ENCODE measurements at places on chromosomes 1 and 21.
A peak's percentile ranks its signal among the peaks of the same experiment; 100 is the strongest.

GRCh38 chr1:84936116-84936810 is 43.3 kb upstream of the LPAR3 start:
- H3K4me3 ChIP-seq = no peak overlapping the region
- H3K27me3 ChIP-seq = no peaks in the 10 kb centered on the region
- no peak for DNase-seq
- H3K27ac ChIP-seq = no peak overlapping the region
- peaks cover 7% of the 10 kb centered on the region for H3K4me1 ChIP-seq

DNA sequence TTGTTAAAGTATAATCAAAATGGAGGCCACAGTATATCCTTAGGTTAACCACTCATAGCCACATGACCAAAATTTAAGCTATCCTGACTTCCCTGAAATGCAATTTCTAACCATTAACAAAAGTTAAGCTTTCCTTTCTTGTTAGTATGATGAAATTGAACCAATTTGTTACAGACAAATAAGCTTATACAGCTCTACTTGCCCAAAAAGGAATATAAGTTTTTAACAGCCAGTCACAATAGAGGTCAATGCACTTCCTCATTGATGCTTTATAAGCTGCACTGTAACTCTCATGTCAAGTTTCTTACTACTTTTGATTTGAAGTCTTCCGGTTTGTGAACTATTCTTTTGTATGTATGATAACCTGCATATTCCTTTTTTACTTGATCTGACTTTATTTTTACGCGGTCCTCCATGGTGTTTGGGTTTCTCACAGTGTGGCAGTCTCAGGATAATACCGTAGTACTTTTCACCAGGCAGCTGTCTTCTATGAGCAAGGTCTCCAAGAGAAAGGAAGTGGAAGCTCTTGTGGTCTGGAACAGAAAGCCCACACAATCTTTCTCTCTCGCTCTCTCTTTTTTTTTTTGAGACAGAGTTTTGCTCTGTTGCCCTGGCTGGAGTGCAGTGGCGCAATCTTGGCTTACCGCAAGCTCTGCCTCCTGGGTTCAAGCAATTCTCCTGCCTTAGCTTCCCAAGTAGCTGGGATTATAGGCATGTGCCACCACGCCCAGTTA is 331.6 kb downstream of the SRGAP2C start:
- no peak for DNase-seq
- no peak overlapping the region for H3K27ac ChIP-seq
- H3K4me3 ChIP-seq = peak overlapping the region; percentile 16
- H3K27me3 ChIP-seq = no peaks in the 10 kb centered on the region
- no peaks in the 10 kb centered on the region for H3K36me3 ChIP-seq

DNA sequence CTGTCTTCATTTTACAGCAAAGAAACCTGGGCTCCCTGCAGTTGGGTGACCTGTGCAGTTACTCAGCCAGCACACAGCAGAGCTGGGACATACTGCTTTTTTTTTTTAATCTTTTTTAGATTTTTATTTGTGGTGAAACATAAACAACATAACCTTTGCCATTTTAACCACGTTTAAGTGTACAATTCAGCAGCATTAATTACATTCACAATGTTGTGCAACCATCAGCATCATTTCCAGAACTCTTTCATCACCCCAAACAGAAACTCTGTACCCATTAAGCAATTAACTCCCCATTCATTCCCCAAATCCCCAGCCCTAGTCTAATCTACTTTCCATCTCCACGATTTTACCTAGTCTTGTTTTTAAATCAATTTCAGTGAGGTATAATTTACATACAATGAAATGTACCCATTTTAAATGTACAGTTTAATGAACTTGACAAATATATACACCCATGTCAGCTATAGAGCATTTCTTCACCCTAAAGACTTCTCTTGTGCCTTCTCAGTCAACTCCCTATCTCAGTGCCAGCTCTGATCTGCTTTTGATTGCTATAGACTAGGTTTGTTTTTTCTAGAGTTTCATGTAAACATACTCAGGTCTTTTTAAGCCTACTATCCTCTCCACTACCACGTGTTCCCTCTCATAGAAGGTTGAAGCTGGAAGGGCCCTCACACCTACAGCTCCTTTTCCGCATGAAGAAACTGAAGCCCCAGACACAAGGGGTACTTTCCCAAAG is 37.8 kb upstream of the C8B start:
- no peak overlapping the region for H3K27ac ChIP-seq
- no peaks in the 10 kb centered on the region for H3K36me3 ChIP-seq
- H3K4me3 ChIP-seq = no peak overlapping the region
- H3K4me1 ChIP-seq = no peaks in the 10 kb centered on the region
- no peak for DNase-seq

DNA sequence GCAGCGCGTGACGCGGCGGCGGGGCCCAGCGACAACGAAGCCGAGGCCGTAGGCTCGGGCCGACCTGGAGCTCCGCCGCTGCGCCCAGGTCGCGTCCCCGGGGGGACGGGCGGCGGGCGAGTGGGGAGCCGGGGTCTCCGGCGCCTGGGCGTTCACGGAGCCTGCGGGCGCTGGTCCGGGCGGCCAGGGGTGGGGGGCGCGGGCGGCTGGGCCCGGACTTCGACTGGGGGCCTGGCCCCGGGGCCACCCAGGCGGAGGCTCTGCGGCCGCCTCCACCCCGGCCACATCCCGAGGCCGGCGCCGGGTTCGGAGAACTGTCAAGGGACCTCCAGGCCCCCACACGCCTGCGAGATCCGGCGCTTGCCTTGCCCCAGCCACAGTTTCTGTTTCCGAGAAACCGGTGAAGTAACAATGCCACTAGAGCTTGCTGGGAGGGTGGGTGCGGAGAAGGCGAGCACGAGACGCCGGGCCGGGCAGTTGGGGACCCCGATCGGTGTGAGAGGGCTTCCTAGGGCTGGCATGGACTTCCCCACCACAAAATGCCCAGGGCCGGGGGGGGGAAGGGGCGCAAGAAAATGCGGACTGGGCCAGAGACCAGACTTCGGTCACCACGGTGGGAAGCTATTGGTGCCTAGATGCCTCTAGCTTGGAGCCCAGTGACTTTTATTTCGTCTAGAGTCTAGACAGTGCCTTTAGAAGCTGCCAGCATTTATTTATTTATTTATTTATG is 501 bp downstream of the FBXO6 start:
- H3K4me1 ChIP-seq = peaks cover 9% of the 10 kb centered on the region
- peak overlapping the region; percentile 73 for H3K27ac ChIP-seq
- no peak for DNase-seq
- peaks cover 8% of the 10 kb centered on the region for H3K36me3 ChIP-seq
- no peaks in the 10 kb centered on the region for H3K27me3 ChIP-seq

DNA sequence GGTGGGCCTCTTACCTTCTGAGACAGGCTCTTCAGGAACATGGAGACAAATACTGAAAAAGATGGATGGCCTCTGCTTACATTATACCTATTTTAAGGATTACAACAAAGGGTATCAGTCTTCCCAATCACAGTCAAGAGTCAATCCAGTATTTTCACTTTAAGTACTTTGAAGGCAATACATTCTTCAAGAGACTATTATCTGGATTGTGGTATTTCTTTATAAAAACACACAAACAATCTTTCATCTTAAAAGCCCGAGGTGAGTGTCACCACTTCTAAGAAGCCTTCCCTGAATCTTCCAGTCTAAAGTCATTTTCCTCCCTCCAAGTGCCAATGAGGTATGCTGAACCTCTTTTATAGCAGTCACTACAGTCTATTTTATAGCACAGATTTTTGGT is 45.3 kb downstream of the WASF2 start:
- H3K27ac ChIP-seq = no peak overlapping the region
- H3K4me1 ChIP-seq = peaks cover 3% of the 10 kb centered on the region
- H3K27me3 ChIP-seq = no peaks in the 10 kb centered on the region

- no peaks in the 10 kb centered on the region for H3K36me3 ChIP-seq
- H3K27me3 ChIP-seq = no peaks in the 10 kb centered on the region
- no peak for DNase-seq
- H3K4me3 ChIP-seq = no peak overlapping the region
Observed at GRCh38 chr1:74699331-74699730, 25.7 kb upstream of the ERICH3 start.

DNA sequence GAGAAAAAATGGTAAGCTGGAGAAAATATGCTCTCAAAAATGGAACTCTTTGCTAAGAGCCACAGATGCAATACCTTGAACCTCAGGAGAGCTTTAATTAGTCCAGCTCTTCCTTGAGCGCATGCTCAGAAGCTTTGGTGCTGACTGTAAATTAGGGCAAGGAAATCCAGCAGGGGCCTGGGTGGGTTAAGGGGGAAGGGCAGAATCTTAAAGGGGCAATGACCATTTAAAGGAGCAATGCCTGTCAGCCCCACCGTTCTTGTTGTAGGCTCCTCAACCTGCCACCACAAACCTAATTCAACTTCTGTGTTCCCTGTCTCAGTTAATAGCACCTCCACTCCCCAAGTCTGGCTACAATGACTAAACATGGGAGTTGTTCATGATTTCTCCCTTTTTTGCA is 6.8 kb upstream of the SLC22A15 start:
- H3K36me3 ChIP-seq = no peaks in the 10 kb centered on the region
- no peak for DNase-seq
- no peak overlapping the region for H3K4me3 ChIP-seq
- no peaks in the 10 kb centered on the region for H3K4me1 ChIP-seq

GRCh38 chr21:25676451-25676850 is 37.4 kb downstream of the JAM2 start:
- no peak overlapping the region for H3K27ac ChIP-seq
- DNase-seq = no peak
- no peaks in the 10 kb centered on the region for H3K4me1 ChIP-seq

- no peak overlapping the region for H3K27ac ChIP-seq
- no peak overlapping the region for H3K4me3 ChIP-seq
- no peaks in the 10 kb centered on the region for H3K27me3 ChIP-seq
- no peak for DNase-seq
Observed at GRCh38 chr21:31018232-31018631, 20.0 kb downstream of the KRTAP19-8 start.
